Pancreas (tissue), 10 donors: ENCODE measurements at places on chromosomes 2 and 18.

DNA sequence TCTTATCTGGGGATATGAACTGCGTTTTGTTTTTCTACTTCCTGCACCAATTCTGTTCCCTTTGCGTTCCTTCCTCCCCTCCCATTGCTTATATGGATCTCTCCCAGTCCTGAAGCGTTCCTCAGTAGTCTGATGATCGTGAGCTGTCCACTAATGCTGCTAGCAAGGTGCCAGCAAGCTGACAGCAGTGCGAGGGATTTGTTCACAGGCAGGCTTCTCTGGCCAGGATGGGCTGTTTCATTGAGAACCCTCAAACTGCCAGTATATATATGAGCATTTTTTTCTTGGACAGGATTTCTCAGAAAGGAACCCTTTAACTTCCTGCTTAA, 40.1 kb downstream of the GTF3C3 start:
- no peak for DNase-seq

DNA sequence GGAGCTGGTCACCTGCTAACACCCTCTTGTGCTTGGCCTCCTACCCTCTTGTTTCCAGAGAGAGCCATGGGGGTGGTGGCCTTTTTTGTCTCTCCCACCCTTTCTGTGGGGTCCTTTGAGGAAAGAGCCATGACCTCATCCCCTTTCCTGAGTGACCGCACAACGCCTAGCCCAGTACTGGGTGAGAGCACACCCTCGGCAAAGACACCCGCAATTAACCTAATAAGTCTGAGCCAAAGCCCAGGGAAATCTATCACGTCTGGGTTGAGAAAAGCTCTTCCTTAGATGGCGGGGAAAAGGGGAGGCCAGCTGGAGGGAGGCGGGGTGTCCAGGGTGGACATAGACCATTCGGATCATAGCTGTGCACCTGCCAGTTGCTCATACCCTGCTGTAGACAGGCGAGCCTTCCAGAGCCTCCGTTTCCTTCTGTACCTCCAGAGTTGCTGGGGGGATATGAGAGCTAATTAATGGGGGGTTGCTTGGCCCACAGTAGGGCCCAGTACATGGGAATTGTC, 93.7 kb upstream of the MCFD2 start:
- peak; percentile 15 for DNase-seq

DNA sequence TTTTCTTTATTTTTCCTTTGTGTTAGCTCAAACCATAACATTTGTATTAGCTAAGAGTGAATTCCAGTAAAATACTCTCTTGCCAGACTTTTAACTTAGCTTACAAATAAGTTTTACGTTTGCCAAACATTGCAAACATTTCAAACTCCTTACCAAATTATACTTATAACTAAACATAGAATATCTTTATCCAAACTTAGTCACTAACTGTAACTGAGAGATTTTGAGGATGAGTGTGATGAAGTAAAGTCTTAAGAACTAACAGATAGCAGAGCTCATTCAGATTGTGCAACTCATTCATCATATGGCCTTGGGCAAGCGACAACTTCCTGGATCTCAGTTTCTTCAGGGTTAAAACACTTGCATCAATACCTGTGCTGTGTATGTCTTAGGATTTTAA, 533.7 kb downstream of the TDRD15 start:
- DNase-seq = no peak

GRCh38 chr2:70068119-70068518, 19.2 kb upstream of the PCBP1 start:
- DNase-seq = no peak

DNA sequence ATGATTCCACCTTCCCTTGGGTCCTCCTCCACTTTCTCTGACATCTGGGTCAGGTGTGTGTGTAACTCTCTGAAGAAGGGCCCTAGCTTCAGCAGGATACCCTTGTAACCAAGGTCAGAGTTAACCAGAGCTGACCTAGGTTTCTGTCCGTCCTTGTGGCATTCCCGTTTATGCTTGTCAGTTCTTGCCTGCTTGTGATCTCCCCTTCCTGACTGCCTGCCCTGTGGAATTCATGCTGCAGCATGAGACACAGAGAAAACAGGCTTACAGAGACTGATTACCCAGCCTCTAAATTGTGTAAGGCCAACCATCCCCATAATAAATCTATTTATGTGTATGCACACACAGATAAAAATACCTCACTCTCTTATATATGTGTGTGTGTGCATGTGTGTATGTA, 22.8 kb downstream of the NXPH2 start:
- DNase-seq = no peak

GRCh38 chr2:54964816-54965215, 85.4 kb downstream of the RTN4 start:
- DNase-seq = no peak

DNA sequence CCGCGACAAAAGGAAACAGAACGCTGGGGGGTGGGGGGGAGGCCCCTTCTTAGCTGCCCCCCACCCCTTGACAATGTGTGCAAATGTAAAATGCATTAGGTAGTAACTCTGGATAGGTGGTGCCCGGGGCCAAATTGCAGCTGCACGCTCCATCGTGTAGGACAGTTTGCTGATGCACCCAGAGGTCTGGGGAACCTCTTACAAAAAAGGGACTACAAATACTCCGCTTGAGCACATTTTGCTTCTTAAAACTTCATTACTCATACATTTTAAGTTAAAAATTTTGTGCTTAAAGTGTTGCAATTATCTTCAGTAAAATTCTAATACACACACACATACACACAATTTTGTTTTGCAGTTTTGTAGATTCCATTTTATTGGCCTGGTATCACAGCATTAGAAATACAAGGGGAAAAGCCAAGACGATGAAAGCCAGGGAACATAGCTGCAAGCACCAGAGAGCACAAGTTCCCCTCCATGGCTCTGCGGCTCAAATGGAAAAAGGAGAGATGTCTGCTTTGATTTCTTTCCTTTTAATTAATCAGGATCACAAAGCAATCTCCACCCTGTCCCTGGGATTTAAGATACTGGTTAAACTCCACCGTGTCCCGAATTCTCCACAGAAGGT, 582.1 kb downstream of the ZEB2 start:
- DNase-seq = no peak

- DNase-seq = no peak
Measured at GRCh38 chr2:65742977-65743376, 310.6 kb upstream of the SPRED2 start.

- no peak for DNase-seq
Measured at GRCh38 chr2:217360781-217361482, 501.1 kb upstream of the TNP1 start.

DNA sequence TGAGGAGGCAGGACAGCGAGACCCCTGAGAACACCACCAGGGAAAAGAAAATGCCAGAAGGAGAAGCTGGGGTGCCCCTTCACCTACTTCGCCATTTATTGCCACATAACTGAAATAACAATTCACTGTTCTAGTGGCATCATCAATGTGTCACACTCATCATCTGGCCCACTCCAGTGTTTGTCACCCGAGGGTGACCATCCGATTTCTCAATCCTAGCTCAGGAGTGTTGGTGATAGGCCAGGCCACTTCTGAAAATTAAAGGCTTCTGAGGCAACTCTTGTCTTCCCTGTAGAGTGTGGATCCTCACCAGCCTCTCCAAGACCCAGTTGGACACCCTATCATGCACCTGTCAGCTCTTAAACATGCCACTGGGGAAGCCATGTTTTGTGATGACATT, 62.9 kb upstream of the BZW1 start:
- no peak for DNase-seq

- DNase-seq = no peak
Measured at GRCh38 chr2:114346658-114347057, 95.8 kb upstream of the DPP10 start.

DNA sequence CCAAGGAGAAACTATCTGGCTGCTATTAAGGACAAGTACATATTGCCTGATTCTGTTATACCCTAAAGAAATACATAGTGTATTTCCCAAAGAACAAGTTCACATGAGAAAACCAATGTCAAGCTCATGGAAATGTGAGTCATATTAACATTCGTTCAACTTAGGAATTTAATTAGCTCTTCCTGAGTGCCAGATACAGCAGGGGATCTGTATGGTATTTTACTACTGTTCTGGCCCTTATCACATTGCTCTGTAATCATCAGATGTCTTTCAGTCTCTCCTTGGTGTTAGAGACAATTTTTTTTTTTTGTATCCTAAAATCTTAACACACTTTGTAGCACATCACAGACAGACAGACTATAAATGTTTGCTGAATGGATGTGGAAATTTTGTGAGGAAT, 395.0 kb upstream of the CRIM1 start:
- DNase-seq = no peak

DNA sequence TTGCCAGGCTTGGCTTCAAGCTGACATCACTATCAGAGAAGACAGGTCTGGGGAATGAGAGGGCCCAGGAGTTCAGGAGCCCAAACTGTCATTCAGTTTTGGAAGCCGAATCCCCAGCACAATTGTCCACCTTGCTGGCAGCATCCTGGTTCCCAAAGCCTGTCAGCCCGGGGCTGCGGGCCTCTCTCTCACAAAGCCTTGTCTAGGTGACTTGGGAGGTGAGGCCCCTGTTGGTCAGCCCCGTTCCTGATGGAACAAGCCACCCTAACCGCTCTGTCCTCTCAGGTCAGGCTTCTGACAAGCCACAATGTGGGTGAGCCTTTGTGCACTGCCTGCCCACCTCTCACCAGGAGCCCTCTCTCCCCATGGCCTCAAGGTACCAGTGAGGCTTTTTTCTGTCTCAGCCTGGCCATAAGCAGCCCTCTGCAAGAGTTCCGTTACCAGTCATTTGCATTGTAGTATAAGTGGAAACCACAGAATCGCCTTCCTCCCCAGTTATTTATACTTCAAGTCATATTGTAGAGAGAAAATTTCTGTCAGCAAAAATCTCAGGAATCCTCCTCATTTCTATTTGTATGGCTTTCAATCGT, 100.6 kb downstream of the MSH2 start:
- no peak for DNase-seq

DNA sequence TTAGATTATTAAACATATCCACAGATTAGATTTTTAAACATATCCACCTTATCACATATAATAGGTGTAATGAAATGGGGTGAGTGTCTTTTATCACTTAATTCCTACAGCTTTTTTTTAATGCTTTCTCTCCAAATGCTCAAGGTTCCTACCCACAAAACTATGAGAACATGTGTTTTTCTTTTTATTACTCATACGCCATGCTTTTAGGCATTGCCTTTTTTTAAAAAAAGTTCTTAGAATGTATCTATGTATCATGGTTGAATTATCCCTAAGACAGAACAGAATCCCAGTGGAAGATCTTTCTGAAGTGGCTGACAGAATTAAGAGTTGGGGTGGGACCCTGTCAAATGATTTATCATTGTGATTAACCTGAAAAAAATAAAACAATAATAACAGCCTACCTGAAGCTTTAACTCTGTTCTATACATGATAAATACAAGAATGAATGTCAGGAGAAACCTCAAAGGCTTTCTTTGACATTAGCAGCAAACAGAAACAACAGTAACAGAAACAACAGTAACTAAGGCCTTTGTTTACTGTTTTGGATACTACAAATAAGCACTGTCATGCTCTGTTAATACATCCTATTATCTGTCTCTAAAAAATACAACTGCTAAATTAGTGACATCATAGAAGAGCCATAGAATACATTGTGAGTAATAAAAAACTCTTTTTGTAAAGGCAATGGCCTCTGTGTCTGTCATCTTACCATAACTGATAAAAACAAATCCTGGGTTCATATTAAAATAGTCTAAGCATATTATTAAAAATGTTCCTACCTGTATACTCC, 4.1 kb upstream of the ZNF397 start:
- no peak for DNase-seq

DNA sequence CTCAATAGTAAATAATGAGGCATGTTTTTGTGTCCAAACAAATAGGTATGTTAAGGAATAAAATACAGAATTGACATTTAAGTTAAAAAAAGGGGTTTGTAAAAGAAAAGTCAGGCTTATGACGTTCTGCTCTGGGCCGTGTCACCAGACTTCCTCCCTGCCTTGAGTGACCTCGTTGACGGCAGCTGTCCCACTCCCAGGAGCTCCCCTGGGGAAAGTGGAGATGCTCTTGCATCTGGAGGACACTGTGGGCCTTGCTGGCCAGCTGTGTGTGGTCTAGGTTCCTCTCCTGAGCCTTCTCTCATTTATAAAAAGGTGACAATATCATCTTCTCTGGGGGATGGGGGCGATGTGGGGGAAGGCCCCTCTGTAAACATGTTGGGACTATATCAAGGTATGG, 196.2 kb downstream of the CLIP4 start:
- DNase-seq = no peak

DNA sequence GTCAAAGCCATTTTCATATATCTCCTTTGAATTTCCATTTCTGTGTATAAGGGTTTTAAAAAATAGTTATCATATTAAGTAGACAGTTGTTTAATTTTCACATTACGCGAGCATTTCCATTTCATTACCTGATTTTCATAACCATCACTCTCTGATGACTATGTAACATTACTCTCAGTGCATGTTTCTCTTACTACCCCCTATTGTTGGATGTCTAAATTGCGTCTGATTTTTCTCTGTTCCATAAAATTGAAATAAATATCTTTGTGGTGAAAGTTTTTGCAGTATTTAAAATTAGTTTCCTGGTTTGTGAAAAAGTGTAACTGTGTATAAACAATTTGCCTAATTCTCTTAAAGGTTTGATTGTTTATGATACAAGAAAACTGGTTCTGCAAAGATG, 123.8 kb downstream of the MYO1B start:
- DNase-seq = no peak

GRCh38 chr2:2547451-2547850, 216.4 kb upstream of the MYT1L start:
- DNase-seq = no peak

- DNase-seq = no peak
Measured at GRCh38 chr2:104812286-104812685, 41.6 kb upstream of the POU3F3 start.

DNA sequence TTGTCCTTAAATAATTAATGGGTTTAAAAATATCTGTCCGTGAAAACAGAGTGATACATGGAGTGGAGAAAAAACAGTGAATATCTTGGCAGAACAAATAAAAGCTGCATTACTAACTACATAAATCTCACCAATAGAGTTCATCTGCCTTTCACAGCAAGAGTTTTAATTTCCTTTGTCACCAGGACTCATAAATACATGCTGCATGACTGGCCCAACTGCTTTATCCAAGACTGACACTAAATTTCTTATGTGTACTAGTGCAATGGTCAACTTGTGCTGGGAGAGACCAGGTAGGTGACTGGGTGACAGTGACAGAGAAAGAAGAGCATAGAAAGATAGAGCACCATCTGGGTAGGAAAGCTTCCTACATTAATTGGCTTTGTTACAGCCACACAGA, 402.8 kb downstream of the RAD51AP2 start:
- DNase-seq = no peak

DNA sequence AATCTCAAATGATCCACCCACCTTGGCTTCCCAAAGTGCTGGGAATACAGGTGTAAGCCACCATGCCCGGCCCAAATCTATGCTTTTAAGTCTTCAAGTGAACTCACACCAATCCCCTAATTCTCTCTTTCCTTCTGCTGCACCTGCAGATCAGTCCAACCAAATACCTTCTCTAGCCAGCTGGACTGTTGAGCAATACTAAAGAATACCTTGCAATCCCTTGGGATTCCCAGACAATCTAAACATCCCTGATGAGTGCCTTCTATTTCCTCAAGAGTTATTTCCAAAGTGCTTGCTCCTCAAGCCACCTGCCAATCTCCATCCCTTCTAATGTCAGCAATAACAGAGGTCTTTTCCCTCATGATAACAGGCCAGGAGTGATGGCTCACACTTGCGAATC, 48.6 kb downstream of the SF3B1 start:
- no peak for DNase-seq

GRCh38 chr18:21031845-21032244, 79.8 kb downstream of the ROCK1 start:
- DNase-seq = no peak
